ENCODE measurements at places on chromosomes 5 and 9.

- no peak for DNase-seq
Measured at GRCh38 chr9:104765138-104765537, 1.2 kb downstream of the NIPSNAP3B start.

DNA sequence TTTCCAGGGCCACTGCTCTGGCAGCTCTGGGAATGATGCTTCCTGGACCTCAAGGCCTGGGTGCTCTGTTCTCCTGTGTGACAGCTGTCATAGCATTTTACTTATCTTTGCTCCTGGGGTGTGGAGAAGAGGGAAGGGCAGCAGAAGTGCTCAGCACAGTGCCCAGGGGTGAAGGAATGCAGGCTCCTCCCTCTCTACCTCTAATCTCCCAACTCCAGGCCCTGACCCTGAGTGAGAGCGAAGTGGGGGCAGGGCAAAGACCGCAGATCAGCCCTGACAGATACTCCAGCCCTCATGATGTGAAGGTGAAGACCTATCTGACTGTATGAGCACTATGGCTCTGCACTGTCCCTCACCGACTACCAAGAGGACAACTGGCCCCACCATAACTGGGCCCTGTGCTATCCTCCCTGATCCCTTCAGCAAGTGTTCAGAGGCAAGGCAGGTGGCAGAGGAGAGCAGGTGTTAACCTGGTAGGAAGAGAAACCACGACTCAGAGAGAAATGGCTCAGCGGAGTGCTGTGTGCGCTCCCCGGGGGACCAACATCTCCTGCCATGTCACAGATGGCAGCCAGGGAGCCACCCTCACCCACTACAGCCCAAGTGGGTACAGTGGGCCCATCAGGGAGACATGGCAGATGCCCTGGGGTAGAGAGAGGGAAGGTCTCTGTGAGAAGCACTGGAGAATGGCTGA is 16.8 kb downstream of the ACSL6 start:
- no peak for DNase-seq

- peak; percentile 87 for DNase-seq
Measured at GRCh38 chr9:137029058-137029936, 1.3 kb upstream of the ABCA2 start.

GRCh38 chr5:180283026-180283615 is 8.8 kb downstream of the MAPK9 start:
- no peak for DNase-seq
